Heart left ventricle (tissue), 16 donors: ENCODE measurements at places on chromosomes 7 and 10. TPM values are rescaled to one million over a fixed set of nuclear protein-coding genes. Genes with fewer than 3 reads are reported as not detected.

CLDN3 gene
- total RNA-seq: not detected

DNA sequence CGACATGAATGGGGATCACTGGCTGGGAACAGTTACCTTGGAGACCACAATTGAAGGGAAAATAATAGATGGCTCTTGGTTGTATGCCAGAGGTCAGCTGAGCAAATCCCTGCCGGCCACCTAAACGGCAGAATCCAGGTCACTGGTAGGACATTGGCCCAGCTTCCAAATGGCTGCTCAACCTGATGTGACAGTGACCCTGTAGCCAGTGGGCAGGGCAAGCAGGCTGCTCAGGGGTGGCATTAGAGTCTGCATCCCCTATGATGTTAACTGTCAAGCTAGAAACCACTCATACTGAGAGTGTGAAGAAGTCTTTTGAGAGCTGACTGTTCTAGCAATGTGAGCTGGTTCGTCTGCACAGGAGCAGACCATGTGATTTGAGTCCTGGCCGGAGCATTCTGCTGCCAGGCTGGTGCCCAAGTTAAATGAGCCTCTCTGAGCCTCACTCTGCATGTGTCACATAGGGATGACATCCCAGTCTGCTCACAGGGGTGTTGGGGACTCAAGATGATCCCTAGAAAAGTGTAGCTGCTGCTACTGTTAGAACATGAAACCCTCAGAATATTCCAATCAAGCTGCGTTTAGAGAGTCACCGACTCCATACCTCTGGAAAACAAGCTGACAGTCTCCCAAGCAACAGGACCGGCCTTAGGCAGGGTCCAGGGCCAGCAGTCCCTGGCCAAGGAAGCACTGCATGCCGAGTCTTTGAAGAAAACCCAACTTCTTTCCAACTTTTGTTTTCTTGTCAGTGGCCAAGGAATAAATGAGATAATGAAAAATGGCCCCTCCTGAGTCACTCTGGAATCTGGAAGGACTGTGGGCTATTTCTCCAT is 69.7 kb downstream of the VWA2 start:
- no peak for DNase-seq

- DNase-seq: no peak
These were observed 79.9 kb downstream of the FZD1 start for GRCh38 chr7:91343996-91344629.

HOXA4 gene
- 0.91 TPM for total RNA-seq

BTBD16 gene
- not detected for total RNA-seq

GRCh38 chr10:2143213-2143835 is 406.0 kb upstream of the ADARB2 start:
- no peak for DNase-seq

GRCh38 chr10:98097616-98098015 is 36.8 kb upstream of the R3HCC1L start:
- DNase-seq: no peak

FGL2 gene
- 8.6 TPM for total RNA-seq

DNA sequence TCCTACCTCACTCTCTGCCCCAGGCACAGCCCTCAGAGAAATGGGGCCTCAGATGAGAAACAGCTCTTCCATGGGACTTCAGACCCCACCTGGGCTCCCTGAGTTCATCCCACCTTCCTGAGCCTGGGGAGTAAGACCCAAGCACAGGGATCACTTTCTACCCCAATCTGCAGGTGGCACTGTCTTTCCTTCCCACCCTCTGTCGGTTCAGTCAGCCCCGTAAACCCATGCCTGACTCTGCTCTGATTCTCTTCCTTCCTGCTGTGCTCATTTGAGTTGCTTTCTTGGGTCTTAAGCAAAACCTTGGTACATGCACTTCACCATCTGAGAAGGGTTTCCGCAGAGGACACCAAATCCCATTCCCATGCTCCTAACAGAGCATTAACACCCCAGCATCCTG is 306.4 kb upstream of the CDC14C start:
- no peak for DNase-seq

DNA sequence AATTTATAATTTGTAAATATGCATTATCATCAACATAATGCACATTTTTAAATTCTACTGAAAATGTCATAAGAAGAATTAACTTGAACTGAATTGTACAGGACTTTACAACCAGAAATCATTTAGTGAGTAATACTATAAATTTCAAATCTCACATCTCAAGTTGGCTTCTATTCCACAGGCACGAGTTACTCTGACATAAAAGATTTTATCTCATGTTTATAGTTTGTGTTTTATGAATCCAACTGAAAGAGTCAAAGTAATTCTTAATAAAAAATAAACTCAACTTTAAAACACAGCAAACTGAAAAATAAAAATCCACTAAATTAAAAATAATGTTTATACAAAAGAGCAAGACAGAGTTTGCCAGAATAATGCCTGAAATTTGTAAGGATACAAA is 129.2 kb downstream of the CD36 start:
- DNase-seq: no peak

DNA sequence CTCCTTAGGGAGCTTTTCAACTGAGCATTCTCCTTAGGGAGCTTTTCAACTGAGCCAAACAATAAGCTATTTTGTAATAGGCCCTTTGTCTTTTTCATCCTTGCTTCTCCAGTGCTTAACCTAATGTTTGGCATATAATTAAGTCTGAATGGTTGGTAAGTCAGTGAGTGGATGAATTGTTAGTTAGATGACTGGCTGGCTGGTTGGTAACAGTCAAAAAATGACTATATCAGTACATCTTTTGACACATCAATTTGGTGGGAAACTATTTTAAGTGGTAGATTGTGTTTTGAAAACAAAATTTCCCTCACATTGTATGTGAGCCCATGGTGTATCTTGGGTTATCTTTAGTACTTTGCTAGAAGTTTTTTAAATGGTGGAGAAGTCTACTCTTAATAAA is 16.4 kb downstream of the ING3 start:
- DNase-seq: no peak

GRCh38 chr7:44519546-44519945 is 21.6 kb downstream of the NPC1L1 start:
- no peak for DNase-seq

- DNase-seq: no peak
These were observed 441.0 kb downstream of the KCNMA1 start for GRCh38 chr10:77196614-77197013.

MSMB gene
- total RNA-seq: not detected

ASAH2 gene
- total RNA-seq: 1.7 TPM

ZNF736 gene
- 2.9 TPM for total RNA-seq

GRCh38 chr10:121927318-121927840 is 452 bp downstream of the ATE1 start:
- DNase-seq: peak; percentile 73

DNA sequence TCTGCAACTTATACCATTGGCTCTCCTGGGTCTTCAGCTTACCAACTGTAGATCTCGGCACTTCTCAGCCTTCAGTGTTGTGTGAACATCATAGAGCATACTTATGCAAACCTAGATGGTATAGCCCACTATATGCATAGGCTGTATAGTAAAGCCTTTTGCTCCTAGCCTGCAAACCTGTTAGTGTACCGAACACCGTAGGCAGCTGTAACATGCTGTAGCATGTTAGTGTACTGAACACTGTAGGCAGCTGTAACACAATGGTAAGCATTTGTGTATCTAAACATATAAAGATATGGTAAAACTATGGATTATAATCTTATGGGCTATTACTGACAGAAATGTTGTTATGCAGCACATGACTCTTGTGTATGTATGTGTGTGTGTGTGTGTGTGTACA is 256.9 kb downstream of the WDR11 start:
- DNase-seq: no peak

GRCh38 chr10:102773320-102773719 is 29.6 kb downstream of the WBP1L start:
- no peak for DNase-seq

OPALIN gene
- not detected for total RNA-seq

DNA sequence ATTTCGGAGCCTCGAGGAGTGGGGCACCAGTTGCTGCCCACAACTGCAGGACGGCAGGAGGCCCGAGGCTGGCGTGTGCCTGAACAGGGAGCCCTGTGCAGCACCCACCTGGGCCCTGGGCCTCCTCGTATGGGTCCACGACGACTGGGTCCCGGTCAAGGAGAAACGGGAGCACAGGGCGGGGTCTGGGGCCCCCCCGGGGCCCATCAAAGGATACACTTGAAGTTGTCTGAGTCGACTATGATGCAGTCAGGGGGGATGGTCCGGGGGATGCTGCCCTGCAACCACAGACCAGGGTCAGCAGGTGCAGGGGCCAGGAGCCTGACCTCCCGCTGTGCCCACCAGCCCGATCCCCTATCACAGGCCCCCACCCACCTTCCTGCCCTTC is 28.5 kb upstream of the NKX6-2 start:
- DNase-seq: peak; percentile 17

GRCh38 chr7:90931986-90932916 is 332.0 kb upstream of the FZD1 start:
- DNase-seq: no peak

GRCh38 chr7:7972128-7972527 is 3.5 kb downstream of the GLCCI1 start:
- no peak for DNase-seq

LBX1 gene
- total RNA-seq: not detected

- DNase-seq: no peak
These were observed 156.6 kb upstream of the TRIM24 start for GRCh38 chr7:138303230-138304070.

IDI2 gene
- total RNA-seq: 0.21 TPM

NEUROG3 gene
- not detected for total RNA-seq

DNA sequence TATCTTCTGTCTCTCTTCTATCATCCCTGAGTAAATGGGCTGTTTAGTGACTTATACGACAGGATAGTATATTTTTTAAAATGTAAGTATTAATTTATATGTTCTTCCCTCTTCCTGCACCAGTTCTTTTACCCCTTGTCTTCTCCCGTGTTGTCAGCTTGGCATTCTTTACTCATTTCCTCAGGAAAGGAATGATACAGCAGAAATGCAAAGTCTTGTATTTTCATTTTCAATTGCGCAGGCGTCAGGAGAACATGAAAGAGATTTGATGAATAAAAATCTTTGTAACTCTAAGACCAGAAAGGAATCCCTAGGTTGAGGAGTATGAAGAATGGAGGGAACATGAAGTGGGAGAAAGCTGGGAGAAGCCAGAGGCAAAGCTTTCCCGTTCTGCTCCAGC is 18.8 kb upstream of the VPS41 start:
- DNase-seq: no peak

GRCh38 chr10:114304571-114305421 is 65.7 kb downstream of the VWA2 start:
- DNase-seq: peak; percentile 45

RAB19 gene
- total RNA-seq: not detected

- DNase-seq: no peak
These were observed 289.4 kb downstream of the EXOC4 start for GRCh38 chr7:133542209-133542780.

DNA sequence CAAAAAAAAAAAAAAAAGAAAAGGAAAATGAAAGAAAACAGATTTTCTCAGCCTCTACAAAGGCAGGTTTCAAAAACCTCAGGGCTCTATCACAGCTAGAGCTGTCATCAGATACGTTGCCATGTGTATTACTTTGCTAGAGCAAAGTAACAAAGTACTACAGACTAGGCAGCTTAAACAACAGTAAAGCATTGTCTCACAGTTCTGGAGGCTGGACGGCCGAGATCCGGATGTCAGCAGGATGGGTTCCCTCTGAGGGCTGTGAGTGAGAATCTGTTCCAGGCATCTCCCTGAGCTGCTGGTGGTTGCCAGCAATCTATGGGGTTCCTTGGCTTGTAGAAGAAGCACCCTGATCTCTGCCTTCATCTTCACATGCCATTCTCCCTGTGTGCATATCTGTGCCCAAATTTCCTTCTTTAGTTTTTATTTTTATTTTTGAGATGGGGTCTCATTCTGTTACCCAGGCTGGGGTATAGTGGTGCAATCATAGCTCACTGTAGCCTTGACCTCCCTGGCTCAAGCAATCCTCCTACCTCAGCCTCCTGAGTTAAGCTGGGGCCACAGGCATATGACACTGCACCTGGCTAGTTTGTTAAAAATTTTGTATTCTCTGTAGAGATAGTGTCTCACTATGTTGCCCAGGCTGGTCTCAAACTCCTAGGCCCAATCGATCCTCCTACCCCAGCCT is 48.9 kb upstream of the KDM7A start:
- DNase-seq: no peak

DNA sequence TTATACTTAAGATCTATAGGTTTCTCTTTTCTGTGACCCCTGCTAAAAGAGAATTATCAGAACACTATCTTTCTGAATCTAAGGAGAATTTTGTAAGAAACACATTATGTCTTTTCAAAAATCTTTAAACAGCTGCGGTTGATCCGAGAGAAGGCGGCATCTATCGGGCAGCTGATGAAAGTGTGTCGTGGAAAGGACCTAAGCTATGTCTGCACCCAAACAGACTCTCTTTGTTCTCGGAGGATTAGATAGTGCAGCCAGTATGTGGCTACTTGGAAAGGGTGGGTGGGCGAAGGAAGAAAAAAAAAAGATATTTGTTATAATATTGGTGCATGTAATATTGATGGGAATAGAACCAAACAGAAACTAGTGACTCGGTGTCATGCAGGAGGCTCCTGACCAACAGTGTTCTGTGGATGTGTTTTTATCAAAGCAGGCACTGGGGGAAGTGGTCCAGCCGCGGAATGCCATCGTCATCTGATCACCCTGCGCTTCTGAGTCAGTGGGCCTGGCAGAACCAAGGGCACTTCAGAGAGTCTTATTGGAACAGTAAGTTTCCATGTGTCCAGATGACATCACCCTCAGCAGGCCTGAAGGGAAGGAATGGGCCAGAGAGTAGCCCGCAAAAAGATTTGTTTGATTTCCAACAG is 509.7 kb upstream of the AKR1E2 start:
- peak; percentile 74 for DNase-seq

GRCh38 chr7:47446871-47447466 is 134.9 kb downstream of the TNS3 start:
- DNase-seq: no peak

DNA sequence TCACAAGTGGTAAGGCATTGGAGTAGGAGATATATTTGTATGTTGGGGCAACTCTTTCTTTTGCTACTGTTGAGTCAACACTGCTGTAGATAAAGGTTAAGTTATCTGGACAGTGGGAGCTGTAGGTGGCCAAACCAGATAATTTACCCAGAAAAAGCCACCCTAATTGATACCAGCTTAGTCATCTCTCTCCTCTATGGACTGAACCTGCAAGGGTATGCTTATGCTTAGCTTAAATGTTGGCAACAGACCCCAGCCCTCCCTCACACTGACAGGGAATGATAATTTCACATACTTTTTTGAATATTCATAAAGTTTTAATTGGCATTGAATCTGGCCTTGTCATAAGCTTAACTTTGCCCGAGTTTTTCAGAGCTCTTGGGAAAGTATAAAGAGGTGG is 66.3 kb downstream of the CREB5 start:
- no peak for DNase-seq

MKX gene
- not detected for total RNA-seq

DNA sequence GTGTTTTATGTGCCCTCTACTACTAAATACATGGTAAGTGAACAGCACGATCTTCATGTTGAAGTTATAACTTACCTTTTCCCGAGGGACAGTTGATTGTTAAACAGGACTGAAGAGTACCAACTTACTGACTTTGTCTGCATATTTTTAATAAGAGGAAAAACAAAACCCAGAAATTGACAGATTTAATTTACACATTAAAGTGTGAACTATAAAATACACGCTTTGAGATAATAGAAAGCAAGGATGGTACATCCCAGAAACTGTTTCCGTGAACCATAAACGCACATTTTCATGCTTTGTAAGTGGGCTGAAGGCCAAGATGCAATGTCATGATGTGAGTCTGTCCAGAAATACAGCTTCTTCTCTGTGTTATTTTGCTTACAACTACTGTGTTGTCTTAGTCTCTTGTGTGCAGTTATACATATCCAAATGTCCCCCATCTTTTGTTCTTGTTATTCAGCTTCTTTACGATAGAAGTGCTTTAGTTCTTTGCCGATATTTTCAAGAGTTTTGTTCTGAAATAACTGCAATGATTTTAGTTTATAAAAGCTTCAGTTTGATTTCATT is 190.1 kb downstream of the MLLT10 start:
- no peak for DNase-seq
